ENCODE measurements at places on chromosomes 16 and 17. TPM values are rescaled to one million over a fixed set of nuclear protein-coding genes. Genes with fewer than 3 reads are reported as not detected.

DNA sequence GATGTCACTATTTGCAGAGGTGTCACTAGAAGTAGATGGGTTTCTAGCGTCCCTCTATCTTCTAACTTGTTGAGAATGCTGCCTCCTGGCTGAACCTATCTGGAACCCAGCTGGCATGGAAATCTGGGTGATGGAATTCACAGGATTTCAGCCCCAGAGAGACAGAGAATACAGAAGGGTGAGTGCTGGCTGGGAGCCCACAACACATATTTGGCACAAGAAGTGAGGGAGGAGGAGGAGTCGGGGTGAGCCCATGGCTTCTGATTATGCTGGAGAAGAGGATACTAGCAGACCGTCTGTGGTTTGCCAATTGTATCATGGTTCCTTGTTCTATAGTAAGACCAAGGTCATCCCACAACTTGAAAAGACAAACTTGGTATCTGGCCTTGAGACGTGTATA is 557.8 kb upstream of the SALL1 start:
- DNase-seq: no peak

The ALOX15 gene
- 0.35 TPM for total RNA-seq

The SMIM5 gene
- total RNA-seq: 1.7 TPM

The SOX8 gene
- total RNA-seq: 1.8 TPM

The GCGR gene
- total RNA-seq: not detected
